SK-N-MC (cell line): ENCODE measurements at places on chromosomes 12 and 14.

DNA sequence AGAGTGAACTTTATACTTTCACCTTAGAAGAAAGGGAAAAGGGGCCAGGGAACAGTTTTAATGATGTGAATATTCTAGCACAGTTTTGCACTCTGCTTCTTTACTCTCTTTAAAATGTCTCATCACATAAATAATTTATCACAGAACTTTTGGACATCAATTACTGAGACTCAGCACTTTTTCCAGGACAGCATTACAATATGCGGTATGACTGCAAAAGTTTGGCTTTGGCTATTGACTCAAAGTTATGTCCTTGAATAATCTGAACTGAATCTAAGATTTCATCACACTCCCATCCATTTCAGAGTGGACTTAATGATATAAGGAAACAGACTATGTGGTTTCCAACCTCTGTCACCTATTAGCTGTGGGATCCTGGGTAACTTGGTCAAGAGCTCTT is 11.7 kb downstream of the CCER1 start:
- no peak for DNase-seq

DNA sequence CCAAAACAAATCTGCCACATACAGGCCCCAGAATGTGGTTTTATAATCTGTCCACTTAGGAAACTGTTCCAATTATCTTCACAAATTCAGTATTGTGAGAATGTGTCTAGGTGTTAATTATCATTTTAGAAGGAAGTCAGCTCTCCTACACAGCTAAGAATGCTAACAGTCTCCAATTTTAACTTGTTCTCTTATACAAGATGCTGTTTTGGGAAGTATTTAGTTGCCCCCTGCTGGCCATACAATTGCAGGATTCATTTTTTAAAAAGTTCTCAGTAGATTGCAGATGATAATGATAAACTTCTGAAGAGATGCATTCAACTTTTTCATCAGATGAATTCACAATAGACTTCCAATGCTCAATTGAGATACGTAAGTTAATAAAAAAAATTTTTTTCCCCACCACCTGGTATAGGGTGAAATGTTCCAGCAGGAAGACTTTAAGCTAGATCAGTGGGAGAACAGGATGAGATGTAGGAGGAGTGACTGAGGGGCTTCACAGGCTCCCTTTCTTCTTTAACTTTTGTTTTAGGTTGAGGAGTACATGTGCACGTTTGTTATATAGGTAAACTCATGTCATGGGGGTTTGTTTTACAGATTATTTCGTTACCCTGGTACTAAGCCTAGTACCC is 27.3 kb upstream of the OSBPL8 start:
- DNase-seq = peak; percentile 53

GRCh38 chr12:60568914-60569313 is 973.1 kb downstream of the SLC16A7 start:
- DNase-seq = no peak

DNA sequence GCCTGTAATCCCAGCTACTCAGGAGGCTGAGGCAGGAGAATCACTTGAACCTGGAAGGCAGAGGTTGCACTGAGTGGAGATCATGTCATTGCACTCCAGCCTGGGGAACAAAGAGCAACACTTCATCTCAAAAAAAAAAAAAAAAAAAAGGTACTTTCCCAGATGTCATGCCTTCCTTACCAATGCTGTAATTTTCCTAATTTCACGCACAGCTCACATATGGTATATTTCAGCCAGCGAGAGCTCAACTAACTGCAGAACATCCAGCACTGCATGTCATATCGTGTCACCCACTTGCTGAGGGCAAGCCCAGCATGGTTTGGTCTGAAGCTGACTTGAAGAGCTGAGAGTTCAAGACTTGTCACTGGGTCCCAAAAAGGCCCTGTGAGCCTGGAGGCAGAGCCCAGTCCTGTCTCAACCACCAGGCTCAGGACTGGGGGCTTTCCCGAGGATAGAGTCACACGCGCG is 29.0 kb downstream of the NFKBIA start:
- DNase-seq = peak; percentile 45

DNA sequence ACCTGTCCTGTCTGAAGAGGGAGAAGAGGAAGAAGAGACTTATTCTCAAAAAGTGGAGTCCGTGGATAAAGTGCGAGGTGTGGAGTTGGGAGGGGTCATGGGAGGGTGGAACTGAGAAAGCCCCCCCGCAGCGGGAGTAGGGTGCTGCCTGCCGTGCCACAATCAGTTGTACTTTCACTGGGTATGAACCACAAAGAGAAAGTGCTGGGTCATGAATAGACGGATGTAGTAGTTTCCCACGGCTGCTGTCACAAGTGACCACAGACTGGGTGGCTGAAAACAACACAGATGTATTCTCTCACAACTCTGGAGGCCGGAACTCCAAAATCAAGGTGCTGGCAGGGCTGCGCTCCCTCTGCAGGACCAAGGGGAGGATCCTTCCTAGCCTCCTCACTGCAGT is 5.5 kb downstream of the DNAH10 start:
- no peak for DNase-seq

GRCh38 chr12:50537538-50537919 is 32.7 kb downstream of the DIP2B start:
- no peak for DNase-seq

GRCh38 chr14:96746101-96746500 is 51.1 kb upstream of the VRK1 start:
- DNase-seq = no peak

GRCh38 chr14:76056128-76056527 is 70.6 kb downstream of the IFT43 start:
- DNase-seq = no peak

DNA sequence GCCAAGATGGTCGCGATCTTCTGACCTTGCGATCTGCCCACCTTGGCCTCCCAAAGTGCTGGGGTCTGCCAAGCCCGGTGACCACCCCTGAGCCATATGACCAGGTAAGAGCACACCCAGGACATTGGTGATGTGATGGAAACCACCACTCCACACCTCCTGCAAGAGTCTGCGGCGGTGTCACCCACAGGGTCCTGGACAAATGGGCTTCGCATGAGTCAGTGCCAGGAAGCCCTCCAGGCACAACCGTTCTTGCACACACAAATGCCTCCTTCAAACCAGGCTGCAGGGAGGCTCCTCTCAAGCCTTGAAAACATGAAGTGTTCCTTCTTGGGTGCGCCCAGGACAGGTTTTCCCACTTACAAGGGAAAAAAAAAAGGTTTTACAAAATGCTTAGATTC is 16.6 kb downstream of the PITPNM2 start:
- no peak for DNase-seq

DNA sequence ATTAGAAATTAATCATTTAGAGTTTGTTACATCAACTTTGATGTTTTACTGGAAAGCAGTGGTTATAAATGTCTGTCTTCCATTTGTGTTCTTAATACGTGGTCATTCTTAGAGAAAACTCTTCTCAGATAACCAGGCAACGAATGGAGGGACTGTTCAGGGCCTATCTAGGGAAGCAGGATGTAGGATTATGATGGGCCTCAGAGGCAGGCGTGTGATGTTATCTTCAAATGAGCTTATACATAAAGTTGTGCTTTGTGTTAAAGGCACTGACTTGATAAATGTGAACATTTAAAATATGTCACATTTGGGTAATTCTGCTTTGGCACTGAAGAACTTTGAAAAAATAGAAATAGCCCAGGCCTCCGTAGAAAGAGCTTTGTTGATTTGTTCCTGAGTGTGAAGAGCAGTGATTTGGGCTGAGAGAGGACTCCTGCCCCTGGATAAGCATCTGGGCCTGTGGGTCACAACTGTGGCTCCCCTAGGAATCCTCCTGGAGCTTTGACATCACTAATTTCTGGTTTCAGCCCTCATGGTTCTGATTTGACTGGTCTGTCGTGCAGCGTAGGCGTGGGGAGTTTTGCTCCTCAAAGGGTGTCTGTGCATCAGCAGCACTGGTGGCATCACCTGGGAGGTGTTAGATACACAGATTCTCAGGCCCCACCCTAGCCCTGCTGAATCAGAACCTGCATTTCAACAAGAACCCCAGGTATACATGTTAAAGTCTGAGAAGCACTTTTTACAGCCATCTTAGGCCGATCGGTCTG is 55.4 kb downstream of the SAMD4A start:
- DNase-seq = no peak

DNA sequence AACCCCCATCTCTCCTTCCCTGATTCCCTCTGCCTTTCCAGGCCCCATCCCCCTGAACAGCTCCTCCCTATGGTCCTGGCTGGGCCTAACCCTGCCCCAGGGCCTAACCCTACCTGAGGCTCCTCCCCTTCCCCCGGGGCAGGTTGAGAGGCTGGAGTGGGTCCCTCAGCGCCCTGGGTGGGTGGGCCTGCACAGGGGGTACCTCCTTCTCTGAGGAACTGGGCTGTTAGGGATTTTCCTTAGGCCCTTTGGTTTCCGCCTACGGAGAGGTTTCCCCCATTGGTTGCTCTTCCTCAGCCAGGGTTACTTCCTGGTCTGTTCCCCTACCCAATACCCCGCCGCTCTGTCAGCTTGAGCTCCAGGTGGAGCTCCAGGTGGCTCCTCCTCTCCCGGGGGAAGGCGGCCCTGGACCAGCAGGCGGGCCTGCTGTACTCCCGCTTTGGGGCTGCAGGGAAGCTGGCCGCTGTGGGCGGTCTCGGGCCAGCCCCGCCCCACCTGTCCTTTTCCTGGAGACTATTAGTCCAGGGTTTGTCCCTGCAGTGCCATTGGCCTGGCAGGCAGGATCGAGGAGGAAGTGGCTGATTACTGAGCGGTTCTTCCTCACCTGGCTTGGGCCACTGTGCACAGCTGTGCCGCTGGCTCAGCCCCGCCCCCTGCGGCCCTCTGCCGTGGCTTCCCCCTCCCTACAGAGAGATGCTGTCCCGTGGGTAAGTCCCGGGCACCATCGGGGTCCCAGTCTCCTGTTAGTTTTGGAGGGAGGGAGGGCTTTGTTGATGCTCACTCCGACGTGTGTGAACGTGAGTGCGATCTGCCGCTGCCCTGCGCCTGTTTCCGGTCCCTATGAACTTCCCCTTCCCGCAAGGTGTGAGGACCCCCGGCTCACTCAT is 2.5 kb downstream of the C12orf57 start:
- no peak for DNase-seq

- no peak for DNase-seq
Observed at GRCh38 chr12:5945071-5946008, at the start of gene ANO2. Gene ANO2, minus strand, starts transcription at chr12:5945259. Its CDS starts 42 bp downstream, at chr12:5945217.

- no peak for DNase-seq
Observed at GRCh38 chr12:69932154-69932553, 107.1 kb downstream of the MYRFL start.

DNA sequence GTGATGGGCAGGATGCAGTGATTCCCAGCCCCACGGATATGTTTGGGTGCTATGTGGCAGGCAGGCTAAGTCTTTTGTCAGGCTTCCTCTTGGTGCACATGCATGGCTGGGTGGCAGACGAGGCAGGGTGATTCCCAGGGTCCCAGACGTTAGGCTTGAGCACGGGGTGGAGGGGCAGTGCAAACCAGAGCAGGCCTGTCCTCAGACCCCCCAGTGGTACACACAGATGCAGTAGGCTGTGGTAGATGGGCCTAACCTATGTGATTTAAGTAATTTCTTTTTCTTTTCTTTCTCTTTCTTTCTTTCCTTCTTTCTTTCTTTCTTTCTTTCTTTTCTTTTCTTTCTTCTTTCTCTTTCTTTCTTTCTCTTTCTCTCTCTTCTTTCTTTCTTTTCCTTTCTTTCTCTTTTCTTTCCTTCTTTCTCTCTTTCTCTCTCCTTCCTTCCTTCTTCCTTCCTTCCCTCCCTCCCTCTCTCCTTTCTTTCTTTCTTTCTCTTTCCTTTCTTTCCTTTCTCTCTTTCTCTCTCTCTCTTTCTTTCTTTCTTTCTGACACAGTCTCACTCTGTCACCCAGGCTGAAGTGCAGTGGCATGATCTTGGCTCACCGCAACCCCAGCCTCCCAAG is 41.6 kb downstream of the PIK3C2G start:
- no peak for DNase-seq

DNA sequence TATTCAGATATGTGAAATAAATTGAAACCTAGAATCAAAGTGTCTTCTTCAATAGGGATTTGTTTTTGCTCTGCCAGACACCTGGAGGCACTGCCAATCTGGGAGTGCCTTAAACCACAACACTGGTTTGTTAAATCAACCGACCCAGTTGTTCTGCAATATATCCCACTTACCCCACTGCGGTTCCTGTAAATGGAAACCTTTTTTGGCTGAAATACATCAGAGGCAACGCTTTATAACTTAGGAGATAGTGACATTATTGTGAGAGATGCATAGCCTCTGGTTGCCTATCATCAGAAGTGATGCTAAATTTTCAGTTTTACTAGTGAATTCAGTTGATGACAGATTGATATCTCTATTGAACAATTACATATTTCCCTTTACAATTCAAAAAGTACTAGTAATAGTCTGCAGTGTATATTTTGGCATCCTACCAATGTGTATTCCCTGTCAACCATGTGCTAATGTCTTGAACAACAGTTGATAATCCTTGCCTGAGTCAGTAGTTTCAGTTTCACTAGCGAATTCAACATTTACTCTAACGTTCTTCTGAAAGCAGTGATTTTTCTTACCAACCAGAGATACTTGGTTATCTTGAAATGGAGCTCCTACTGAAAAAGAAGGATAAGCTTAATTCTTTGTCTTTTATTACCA is 30.5 kb downstream of the PPP2R5C start:
- DNase-seq = no peak

DNA sequence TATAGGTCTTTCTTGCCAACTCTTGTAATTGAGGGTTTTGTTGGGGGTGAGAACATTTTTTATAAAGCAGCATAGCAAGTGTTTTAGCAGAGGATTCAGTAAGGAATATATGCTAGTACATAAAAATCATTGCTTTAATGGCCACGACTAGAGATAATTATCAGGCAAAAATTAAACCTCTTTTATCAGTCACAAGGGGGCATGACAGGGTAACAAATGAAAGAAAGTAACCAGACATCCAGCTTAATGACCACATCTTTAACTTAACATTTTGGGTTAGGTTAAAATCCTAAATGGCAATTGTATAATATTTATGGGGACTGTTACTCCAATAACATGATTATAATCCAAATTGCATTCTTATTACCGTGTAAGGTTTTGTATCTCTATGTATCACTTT is 119.6 kb downstream of the LRRIQ1 start:
- peak; percentile 39 for DNase-seq

DNA sequence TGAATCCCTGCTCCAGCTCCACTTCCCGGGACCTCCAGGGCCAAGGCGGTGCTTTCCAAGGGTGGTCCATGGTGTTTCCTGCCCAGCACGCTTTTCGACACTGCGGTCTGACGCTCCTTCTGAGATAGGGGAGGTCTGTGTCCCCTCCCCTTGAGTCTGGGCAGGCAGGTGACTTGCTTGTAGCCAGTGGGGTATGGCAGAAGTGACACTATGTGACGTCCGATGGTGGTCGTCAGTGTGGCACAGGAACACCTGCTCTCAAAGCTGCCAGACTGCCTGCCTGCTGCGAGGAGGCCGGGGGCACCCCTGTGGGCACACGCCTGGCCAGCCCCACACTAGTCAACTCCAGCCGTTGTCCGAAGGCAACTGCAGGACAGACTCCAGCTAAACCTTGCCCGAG is 16.0 kb upstream of the TRAF3 start:
- DNase-seq = no peak
